ENCODE measurements at places on chromosomes 13 and 19. TPM values are rescaled to one million over a fixed set of nuclear protein-coding genes. Genes with fewer than 3 reads are reported as not detected.

- no peak for DNase-seq
These were observed 66.2 kb downstream of the SLC15A1 start for GRCh38 chr13:98686270-98686669.

BBC3 gene
- 18.8 TPM for total RNA-seq

- peak; percentile 39 for DNase-seq
These were observed 1.0 kb downstream of the AXL start for GRCh38 chr19:41219924-41220567.

DNA sequence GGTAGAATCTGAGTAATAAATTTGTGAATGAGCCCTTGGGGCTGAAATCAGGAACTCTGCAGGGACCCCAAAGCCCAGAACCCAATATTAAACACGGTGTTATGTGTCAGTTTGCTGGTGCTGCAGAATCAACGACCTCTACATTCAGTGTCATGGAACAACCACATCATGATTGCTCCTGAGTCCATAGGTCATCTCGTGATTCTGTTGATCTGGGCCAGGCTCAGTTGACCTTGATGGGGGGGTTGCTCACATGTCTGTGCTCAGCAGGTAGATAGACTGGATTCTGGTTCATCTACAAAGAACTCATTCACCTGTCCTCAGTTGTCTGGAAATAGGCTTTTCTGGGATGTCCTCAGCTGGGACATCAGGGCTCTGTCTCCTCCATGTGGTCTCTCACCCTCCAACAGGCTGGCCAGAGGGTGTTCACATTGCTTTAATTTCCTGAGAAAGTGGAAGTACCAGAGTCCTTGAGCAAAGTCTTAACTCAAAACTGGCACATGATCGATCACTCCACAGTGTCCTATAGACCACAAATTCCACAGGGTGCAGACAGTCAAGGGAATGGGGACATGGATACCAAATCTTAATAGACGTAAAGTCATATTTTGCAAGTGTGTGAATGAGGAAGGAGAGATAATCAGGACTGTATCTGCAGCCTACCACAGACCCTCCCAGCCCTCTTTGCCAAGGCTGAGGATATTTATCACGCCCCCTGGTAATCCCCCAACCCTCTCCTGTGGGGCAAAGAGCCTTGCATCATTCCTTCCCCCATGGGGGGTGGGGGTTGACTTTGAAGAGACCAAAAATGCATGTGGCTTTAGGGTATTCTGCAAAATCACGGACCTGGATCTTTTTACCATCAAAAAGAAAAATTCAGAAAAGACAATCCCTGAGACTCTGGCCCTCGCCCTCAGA lies 39.3 kb upstream of the IGFL1 start:
- no peak for DNase-seq

YJEFN3 gene
- 21.9 TPM for total RNA-seq

GRCh38 chr13:25982907-25983306 lies 68.9 kb downstream of the SHISA2 start:
- no peak for DNase-seq

DNA sequence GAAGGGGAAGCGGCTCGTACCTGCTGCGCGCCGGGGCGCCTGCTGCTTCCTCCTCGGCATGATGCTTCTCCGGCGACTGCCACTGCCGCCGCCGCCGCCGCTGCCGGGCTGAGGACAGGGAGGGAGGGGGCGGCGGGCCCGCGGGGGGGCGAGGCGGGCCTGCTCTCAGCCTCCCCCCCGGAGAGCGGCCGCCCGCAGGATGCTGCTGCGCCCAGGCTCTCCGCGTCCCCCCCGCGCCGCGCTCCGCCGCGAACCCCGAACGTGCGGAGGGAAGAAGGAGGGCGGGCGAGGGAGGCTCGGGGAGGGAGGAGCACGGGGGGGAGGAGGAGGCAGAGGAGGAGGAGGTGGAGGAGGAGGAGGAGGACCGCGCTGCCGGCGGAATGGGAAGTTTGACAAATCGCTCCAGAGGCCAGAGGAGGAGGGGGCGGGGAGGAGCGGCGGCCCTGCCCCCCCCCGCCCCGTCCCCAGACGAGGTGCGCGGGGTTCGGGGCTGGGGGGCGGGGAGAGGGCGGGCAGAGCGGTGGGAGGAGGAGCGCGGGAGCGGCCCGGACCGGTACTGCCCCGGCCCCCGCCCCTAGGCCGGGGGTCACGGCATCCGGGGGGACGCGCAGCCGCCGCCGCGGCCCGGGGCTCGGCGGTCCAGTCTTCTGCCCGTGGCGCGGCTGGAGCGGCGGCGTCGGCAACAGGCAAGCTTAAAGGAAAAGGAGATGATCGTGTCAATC lies at the start of gene TSHZ3:
Gene TSHZ3 (minus strand): TSS at position 277 of the 722 bp plus-strand sequence. CDS start 217 bp downstream, at position 60.
- DNase-seq: no peak

C19orf85 gene
- total RNA-seq: 0.73 TPM

ENOX1 gene
- total RNA-seq: 0.35 TPM

KIRREL2 gene
- total RNA-seq: not detected

DNA sequence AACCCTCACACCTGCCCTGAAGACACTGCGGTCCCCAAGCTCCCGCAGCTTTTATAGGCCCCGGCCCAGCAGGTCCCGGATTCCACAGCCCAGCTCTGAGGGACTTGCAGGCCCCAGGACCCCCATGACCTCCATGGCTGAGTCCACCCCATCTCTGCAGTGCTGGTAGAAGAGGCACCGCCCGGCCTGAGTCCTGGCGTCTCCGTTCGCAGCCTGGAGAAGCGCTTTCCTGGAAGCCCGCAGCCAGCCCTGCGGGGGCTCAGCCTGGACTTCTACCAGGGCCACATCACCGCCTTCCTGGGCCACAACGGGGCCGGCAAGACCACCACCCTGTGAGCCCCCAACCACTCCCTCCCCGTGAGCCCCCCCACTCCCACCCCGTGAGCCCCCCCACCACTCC lies 9.2 kb downstream of the ABCA7 start:
- no peak for DNase-seq

DNA sequence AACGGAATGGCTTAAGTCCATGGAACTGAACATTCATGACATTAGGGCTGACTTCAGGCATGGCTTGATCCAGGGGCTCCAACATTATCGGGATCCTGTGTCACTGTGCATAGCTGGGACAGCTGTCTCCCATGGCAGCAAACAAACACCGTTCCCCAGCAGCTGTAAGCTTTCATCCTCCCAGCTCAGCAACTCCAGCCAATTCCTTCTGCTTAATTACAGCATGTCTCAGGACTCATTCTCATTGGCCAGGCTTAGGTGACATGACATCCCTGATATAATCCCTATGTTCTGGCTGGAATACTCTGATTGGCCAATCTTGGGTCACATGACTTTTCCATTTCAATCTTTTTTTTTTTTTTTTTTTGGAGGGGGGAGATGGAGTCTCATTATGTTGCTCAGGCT lies 10.9 kb upstream of the TLE5 start:
- no peak for DNase-seq

GRCh38 chr13:20057963-20058362 lies 99.4 kb downstream of the ZMYM2 start:
- DNase-seq: no peak
